Effector CD4-positive, alpha-beta T cell (primary cell): ENCODE measurements at places on chromosomes 2 and 18.

- no peak for DNase-seq
Measured at GRCh38 chr2:32242331-32242730, 22.4 kb downstream of the NLRC4 start.

DNA sequence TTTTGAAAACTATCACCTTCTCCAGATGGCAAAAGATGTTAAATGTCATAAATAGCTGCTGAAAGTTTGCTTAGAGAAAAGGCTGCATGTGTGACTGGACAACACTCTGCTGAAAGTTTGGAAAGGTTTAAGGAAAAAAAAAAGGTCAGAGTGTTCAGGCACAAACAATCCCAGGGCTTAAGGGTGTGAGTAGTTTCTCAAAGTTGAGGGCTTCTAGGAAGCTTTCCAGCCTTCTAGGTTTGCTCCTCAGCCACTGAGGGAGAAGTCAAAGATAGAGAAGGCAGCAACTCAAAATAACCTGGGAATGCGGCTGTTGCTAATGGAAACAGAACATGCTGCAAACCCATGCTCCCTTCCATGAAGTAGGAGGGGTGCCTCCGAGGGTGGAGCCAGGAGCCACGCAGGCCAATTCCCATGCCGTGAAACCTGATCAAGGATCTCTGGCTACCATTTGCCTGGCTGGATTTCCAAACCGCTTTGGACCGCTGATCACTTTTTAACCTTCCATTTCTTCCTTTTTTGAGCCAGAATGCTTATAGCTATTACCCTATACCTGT is 88.0 kb downstream of the TEX51 start:
- no peak for DNase-seq

GRCh38 chr2:99490623-99491461 is 1.0 kb upstream of the REV1 start:
- no peak for DNase-seq

- DNase-seq, result no peak
Measured at GRCh38 chr18:11054497-11054896, 94.9 kb downstream of the PIEZO2 start.

GRCh38 chr2:120388222-120389035 is 42.5 kb downstream of the INHBB start:
- no peak for DNase-seq

- DNase-seq, result no peak
Measured at GRCh38 chr2:237901932-237902850, 42.8 kb downstream of the RAMP1 start.

DNA sequence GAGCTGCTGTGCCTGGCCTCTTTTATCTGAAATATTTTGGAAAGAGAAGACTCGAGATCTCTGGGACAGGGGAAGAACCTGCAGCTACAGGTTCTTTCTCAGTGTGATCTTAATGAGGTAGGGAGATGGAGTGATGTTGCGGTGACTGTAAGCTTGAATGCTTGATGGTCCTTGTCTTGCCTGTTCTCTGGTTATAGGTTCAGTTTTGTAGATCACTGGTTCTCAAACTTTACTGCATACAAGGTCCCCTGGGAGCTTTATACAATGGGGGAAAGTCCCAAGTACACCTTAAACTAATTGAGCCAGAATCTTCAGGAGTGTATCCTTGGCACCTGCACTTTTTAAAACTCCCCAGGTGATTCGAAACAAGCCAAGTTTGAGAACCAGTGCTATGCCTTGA is 136.7 kb upstream of the CXCR4 start:
- DNase-seq, result no peak

DNA sequence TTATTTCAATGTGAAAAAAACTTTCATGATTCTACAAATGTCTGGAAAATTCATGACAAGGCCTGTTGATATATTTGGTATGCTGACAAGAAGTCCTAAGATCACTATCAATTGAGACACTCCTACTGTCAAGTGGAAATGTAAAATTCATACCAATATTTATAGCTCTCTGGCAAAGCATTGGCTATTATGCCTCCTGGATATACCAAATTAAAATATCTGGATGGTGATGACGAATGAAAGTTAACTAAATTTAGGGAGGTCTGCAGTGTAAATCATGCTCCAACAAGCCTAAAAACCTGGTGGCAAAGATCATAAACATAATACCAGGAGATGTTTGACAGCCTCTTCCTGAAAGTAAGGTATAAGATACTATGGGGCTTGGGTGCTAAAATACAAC is 41.1 kb upstream of the TCF4 start:
- DNase-seq, result no peak

GRCh38 chr18:45519411-45520280 is 95.6 kb upstream of the SLC14A2 start:
- DNase-seq, result no peak

GRCh38 chr2:45211636-45212035 is 202.4 kb upstream of the SIX2 start:
- no peak for DNase-seq

DNA sequence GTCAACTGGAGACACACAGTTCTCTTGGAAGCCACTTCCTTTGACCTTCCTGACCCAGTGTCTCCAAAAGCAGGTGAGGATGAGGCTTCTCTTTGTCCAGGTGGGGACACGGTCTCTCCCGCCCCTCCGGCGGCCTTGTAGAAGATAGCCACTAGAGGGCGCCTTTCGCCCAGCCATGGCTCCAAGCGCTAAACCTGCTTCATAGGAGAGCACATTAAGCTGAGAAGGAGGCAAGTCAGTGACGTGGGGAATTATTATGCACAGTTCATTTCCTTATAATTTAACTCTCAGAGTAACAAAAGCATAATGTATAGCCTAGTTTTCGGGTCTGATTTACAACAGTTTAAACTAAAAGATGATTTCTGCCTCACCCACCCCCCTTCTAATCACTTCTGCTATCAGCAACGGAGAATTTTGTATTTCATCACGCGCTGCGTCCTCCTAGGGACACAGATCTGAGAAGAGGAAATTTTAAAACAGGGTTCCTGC is 208.7 kb downstream of the ICOS start:
- peak; percentile 60 for DNase-seq

DNA sequence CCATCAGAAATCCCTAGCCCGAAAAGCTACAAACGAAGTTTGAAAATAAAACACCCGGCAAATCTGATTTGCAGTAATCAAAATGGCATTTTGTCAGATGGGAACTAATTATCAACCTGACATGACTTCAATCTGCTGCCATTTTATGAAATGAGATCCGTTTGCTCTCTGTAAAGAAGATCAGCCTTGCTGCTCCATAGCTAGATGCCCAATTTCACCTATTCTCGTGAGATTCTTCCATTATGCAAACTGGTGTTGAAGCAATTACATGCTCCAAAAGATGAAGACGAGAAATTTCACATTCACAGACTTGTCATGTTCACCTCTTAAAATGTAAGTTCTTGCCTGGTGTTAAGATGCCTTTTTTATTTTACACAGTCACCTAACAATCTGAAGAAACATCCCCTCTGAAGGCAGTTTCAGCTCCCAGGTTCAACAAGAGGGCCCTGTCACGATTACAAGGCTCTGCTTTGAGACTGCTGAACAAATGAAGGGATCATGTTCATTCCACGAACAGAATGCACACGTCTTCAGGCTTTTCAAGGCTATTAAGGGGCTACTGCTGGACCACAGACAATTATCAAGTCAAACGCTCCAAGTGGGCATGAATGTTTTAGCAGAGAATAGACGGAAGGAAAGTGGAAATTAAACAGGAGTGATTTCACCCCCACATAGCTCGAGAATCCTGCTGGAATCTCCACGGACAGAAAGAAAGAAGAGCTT is 172.6 kb upstream of the PID1 start:
- DNase-seq, result no peak

GRCh38 chr2:200774920-200775319 is 36.8 kb upstream of the BZW1 start:
- no peak for DNase-seq

DNA sequence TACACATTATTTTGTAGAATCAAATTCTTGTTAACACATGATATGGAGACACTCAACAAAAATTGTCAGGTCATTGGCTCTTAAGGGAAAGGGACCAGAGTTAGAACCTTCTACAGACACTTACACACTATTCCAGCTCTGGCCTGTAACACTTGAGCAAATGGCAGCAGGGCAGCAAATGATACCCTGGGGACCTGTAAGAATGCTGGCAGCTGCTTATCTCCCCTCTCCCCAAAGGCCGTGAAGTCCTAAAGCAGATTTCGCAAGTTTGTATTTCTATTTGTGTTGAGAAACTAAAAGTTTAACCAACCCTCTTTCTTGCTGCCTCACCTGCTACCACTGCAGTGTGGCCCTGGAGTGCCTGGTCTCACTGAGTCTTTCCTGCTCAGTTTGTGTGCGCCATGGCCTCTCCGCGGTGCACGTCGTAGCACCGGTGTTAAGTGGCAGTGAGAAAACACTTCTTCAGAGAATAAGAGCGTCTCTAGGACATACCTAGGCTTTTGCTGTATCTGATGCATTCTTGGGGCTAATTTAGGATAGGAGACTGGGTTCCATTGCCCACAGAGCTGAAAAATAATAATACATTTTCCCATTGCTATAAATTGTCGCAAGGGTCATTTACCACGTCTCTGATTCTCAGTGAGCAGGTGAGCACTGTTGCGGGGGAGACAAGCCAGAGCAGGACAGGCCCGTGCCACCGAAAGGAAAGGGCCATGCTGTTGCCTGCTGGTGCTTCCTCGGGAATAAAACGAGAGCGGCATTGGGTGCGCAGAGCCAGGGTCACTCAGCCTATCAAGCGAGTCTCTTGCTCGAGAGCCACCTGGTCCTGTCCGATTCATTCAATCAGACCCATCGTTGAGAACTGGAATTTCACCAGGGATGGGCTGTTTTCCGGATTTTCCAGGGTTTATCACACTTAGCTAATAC is 204.9 kb downstream of the PTGR3 start:
- DNase-seq, result no peak

DNA sequence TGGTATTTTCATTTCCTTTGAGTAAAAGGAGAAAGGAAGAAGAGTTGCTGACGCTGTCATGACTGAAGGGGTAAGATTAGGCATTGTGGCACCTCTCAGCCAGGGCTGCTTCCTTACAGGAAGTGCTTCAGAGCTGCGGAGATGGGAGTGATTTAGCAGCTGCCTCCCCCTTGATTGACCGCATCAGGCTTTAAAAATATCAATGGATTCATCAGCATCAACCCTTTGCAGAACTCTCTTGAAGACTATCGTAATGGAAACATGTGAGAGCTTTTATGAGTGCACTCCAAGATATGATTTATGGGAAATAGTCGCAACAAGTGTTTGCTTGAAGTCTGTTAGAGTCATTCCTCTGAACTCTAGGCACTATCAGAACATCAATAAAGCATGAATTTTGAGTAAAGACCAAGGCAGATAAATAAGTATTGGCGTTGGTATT is 141.1 kb downstream of the CSRNP3 start:
- no peak for DNase-seq

DNA sequence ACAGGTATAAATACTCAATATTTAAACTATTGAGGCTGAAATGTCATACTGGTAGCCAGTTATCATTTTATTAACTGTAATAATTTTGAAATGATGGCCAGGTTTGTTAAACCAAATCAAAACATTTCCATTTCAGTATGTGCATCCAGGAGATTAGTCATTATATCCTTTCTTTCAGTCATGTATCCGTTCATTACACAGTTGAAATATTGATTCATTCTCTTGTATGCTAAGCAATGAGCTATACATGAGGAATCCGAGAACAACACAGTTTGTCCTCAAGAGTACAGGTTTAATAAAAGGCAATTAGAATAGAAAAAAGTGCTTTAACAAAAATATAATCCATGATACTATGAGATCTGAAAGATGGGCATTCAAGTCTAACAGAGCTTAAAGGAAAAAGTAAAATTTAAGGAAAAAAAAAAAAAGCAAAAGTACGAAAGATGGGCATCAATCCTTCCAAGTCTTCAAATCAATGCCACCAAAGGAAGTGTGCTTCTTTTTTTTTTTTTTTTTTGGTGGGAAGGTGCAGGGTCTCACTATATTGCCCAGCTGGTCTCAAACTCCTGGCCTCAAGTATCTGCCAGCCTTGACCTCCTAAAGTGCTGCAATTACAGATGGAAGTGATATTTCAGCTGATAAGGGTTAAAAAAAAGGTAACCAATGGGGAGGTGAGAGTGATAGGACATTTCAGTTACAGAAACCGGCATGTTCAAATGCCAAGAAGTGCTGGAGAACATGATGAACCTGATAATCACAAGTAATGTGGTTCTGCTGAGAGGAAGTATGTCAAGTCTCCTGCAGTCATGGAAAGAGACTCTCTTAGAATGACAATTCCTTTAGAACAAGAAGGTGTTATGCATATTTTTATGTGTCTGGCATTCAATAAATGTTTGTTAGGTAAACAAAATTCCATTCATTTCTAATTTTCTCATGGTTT is 35.8 kb downstream of the PUM2 start:
- no peak for DNase-seq

- DNase-seq, result no peak
Measured at GRCh38 chr18:44922968-44923367, 242.3 kb downstream of the SETBP1 start.

GRCh38 chr2:148812306-148812705 is 62.7 kb upstream of the KIF5C start:
- no peak for DNase-seq

- DNase-seq, result no peak
Measured at GRCh38 chr18:476251-476664, 24.2 kb downstream of the COLEC12 start.

DNA sequence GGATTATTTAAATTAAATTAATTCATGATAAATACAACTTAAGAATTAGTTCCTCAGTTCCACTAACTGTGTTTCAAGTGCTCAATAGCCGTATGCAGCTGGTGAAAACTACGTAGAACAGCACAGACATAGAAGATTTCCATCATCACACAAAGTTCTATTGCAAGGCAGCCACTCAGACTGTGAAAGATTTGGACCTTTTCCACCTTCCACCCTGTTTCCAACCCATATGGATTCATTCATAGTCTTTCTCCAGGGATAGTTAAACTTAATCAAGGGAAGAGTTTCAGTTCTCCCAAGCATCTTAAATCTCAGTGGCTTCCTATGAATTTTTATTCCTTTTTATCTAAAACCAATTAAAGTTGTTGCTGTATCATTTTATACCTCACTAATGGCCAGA is 2030.8 kb downstream of the SUCLG1 start:
- no peak for DNase-seq

GRCh38 chr2:109153005-109153784 is 24.2 kb downstream of the SH3RF3 start:
- no peak for DNase-seq

DNA sequence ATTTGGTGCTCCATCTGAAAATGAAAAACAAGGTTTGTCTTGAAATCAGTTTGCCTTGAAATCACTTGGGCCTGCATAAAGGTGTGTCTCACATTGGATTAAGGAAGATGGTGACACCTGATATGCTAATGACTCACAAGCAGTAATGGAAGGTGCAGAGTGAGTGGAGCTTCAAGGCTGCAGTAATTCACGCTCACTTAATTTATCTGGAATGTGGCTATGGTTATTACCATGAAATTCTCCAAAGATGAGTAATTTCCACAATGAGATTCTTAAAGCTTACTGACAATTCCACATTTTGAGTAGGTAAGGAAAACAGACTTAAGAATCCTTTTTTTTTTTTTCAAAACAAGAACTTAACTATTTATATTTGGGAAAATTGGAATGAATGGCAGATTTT is 156.8 kb downstream of the PAX3 start:
- no peak for DNase-seq

- no peak for DNase-seq
Measured at GRCh38 chr18:69397096-69397495, 3.6 kb upstream of the DOK6 start.
